ENCODE measurements at places on chromosomes 6 and 20. TPM values are rescaled to one million over a fixed set of nuclear protein-coding genes. Genes with fewer than 3 reads are reported as not detected.

Gene BFSP1
- 8.6 TPM for total RNA-seq

Gene NRSN1
- not detected for total RNA-seq

Gene HMGCLL1
- 0.33 TPM for total RNA-seq

Gene BMP2
- total RNA-seq: 26.6 TPM

Gene GRM1
- 0.25 TPM for total RNA-seq

Gene ACTL10
- total RNA-seq: 1.5 TPM

Gene SASH1
- 5.5 TPM for total RNA-seq

Gene PREP
- 18.0 TPM for total RNA-seq

Gene FBXL4
- 7.3 TPM for total RNA-seq

Gene CRISP3
- not detected for total RNA-seq

Gene VNN1
- total RNA-seq: not detected

Gene CST4
- total RNA-seq: not detected

Gene PSMB1
- total RNA-seq: 316 TPM

Gene PRRT1
- total RNA-seq: not detected

Gene ALDH5A1
- 2.4 TPM for total RNA-seq

Gene DZANK1
- total RNA-seq: 1.5 TPM

Gene PTPRT
- total RNA-seq: not detected

Gene RBL1
- 9.3 TPM for total RNA-seq

Gene ULBP2
- total RNA-seq: 6.4 TPM

Gene KLC4
- total RNA-seq: 24.6 TPM

Gene EEF1E1
- 98.9 TPM for total RNA-seq

Gene OPN5
- total RNA-seq: not detected

Gene MEP1A
- not detected for total RNA-seq

Gene NINL
- total RNA-seq: 6.0 TPM

Gene NHSL1
- 11.8 TPM for total RNA-seq

Gene DSN1
- 4.1 TPM for total RNA-seq

Gene ARHGAP18
- total RNA-seq: 21.2 TPM

Gene APOBEC2
- not detected for total RNA-seq

Gene PCNA
- total RNA-seq: 43.0 TPM

Gene C2
- total RNA-seq: 0.49 TPM

Gene PIM1
- total RNA-seq: 33.6 TPM

All from mesangial cell (primary cell).